Activated CD8-positive, alpha-beta memory T cell treated with anti-CD3 and anti-CD28 coated beads for 1 hour (primary cell): ENCODE measurements at places on chromosomes 12 and 14.

DNA sequence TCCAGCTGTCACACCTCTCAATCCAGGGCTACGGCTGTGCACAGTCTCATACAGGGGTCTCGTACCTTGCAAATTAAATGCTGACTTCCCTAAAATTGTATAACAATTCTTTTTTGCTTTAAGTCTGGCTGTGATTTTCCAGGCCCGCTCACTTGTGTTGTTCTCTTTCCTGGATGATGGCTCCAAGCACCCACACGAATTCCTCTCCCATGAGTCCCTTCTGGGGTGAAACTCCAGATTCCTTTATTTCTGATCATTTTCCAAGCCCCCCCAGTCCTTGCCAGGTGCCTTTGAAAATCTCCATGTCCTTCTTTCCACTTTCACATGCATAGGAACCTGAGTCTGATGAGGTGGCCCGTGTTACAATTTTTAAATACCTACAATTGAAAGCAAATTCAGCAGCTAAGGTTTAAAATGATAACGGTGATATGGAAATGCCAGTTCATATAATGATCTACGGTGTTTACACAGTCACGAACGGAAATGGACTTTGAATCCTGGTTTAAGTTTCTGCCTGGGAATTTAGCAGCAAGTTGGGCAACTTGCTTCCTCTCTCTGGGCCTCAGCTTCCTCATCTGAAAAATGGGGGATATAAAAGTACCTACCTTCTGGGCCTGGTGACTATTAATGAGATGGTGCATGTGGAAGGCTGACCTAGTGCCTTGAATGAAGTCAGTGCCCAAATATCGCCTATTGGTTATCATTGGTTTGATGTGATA is 85.5 kb downstream of the STAB2 start:
- no peak for DNase-seq

GRCh38 chr12:63103494-63104131 is 47.4 kb downstream of the AVPR1A start:
- no peak for DNase-seq

GRCh38 chr14:36521598-36522345 is 1.7 kb upstream of the NKX2-1 start:
- no peak for DNase-seq

- DNase-seq = no peak
Observed at GRCh38 chr12:65996146-65996545, 134.4 kb downstream of the LLPH start.

DNA sequence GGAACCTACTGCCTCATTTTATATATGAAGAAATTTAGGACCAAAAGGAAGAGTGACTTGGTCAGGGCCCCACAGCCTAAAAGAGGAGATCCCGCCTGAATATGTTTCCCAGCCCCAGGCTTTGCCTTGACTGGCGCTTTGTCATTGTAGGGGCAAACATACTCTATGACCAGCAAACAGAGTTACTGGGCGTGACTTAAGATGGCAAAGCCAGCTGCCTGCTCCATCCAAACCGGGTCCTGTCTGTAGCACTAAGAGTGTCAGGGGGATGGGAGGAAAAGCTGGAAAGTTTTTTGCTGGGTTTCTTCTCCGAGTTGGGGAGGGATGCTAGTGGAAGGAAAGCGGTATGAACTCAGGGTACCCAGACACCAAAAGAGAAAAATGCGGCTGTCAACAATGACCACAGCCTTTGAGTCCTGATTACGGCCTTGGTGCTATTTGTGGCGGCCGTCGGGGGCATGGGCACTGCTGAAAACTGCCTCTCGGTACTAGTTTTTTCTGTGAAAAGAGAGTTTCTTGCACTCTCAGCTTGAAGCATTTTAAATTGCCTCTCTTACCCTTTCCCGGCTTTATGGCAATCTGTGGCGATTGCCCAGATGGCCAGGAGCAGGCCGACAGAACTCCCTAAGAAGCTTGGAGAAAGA is 82.7 kb downstream of the PRIMA1 start:
- DNase-seq = no peak

DNA sequence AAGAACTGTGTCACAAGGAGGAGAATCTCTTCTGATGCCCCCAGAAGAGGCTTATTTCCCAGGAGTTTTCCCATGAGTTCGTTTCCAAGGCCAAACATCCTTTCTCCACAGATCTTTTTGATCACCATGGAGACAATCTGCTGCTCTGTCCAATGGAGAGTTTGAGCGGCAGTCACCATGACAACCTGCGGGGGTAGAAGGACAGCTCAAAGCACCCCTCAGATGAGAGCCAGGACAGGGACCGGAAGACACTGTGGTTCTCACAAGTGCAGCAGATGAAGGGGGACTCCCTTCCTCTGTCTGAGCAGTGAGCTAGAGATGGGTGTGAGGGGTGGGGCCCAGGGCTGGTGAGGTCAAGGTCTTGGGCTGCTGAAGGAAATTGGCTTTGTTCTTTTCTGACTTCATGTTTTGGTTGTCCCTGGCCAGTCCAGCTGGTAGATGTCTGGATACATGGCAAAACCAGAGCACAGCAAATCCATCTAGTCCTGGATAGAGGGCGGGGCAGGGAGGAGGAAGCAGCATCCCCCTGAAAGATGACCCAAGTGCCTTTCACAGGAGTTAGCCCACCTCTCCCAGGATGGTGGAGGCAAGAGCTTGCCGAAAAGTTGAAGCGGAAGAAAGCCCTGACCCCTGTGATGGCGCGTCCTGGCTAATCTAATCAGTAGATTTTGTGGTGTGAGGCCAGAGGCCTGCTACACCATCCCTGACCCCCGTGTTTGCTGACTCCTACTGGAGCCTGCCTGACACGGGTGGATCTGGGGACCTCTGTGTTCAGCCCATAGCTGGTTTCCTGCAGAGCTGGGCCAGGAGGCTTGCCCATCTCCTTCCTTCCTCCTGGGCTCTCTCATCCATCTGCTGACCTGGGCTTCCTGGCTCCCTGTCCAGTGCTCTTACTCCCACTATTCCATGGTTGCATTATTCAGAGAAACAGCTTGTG is 24.4 kb downstream of the DHRS2 start:
- no peak for DNase-seq

DNA sequence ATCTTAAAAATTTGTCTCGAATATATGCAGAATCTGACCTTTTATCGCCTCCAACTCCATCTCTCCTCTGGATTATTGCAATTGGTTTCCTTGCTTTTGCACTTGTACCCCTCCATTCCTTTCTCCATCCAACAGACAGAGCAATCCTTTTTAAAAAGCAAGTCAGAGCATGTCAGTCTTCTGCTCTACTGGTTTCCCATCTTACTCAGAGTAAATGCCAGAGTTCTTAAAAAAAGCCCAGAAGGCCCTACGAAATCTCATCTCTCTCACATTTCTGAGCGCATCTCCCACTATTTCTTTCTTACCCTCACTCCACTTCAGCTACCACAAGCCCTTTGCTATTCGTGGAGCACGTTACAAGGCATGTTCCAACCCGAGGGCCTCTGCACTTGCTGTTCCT is 236.9 kb upstream of the DDHD1 start:
- no peak for DNase-seq

- DNase-seq = no peak
Observed at GRCh38 chr12:110677206-110677911, 11.6 kb downstream of the HVCN1 start.

DNA sequence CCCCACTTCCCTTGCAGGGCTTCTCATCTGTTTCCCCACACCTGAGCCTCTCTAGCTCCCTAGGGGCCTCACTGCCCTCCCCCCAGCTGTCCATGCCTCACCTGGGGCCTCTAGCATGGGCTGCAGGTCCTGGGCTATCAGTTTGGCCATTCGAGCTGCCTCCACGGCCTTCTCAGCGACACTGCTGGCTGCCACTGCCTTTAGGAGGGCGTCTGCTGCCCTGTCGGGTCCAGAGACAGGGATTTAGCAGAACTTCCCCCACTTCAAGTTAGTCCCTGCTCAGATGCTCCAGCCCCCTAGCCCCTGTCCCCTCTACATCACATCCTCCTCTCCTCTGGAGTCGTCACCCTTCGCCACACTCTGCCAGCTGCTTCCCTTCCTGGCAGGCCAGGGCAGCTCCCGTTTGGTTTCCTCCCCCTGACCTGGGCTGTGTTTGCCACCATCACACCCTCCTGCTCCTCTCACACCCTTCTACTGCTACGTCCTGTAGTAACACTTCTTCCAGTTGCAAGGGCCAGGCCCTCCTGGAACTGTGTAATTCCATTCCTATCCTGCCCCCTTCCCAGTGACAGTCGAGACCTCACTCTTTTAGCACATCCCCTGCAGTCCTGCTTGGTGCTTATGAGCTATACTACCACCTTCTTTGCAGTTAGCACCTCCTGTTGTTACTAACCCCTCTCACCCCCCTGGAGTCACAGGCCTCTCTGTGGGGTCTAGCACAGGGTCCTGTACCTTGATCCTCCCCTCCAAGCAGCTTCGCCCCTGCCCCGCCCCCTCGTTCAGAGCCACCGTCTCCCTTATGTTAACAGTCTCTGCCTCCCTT is 4.3 kb upstream of the AP1G2 start:
- DNase-seq = no peak

DNA sequence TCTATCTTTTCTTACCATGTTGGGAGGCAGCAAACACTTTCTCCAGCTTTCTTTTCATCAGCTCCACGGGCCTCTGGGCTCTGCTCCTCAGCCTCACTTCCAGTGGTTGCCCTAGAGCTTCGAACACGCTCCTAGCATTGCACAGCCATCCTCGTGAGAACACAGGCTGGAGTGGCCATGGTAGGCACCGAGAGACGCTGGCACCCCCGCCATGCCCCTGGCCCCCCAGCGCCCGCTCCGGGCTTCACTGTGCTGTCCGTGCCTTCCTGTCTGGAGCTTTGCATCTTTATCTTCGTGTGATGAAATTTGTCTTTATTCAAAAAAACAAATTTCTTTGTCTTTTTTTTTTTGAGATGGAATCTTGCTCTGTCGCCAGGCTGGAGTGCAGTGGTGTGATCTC is 352.2 kb downstream of the TMEM121 start:
- DNase-seq = no peak

DNA sequence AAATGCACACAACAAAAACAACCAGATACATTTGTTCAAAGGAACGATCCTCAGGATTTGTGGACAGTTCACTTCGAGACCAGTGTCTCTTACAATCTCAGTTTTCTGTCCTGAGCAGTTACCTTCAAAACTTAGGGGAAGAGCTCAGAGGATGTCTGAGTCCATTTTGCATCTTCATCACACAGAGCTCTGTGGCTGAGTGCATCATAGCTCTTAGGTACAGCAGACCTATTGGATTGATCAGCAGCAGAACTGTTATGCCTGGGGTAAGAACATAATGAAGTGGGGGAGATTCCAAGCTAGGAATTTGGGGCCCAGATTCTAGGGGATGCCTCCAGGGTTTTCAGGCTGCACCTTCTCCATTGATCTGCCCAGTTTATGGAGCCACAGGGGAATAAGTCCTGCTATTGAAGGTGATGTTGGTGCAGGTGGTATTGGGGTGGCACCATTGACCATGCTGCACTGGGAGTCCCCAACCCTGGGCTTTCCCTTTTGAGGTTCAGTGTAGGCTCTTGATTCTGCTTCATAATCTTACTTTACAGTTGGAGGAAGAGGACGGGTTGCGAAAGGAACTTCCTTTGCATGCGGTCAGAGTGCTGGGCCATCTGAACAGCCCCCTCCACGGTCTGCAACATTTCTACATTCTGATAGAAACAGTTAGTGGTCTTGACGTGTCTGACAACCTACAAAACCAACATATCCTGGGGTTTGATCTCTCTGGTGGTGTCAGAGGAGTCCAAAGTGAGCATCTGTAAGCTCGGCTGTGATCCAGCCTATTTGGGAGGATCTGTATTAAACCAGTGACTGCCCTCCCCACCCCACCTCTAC is 112.8 kb downstream of the CHST11 start:
- DNase-seq = peak; percentile 11

DNA sequence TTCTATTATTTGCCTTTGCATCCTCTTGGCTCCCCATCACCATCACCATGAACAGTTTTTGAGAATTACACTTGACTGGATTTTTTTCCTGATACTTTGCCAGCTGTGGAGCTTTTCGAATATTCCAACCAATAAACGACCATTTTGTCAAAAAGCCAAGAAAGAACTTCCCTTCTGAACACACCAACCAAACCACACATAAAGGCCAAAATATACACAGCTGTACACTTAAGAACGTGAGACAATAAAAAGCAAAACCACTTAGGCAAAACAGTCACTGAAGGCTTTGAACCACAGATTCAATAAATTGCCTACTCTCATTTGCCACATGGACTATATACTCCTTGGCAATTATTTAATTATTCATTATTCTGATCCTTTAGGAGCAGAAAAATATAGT is 1.1 kb downstream of the C14orf93 start:
- DNase-seq = no peak

DNA sequence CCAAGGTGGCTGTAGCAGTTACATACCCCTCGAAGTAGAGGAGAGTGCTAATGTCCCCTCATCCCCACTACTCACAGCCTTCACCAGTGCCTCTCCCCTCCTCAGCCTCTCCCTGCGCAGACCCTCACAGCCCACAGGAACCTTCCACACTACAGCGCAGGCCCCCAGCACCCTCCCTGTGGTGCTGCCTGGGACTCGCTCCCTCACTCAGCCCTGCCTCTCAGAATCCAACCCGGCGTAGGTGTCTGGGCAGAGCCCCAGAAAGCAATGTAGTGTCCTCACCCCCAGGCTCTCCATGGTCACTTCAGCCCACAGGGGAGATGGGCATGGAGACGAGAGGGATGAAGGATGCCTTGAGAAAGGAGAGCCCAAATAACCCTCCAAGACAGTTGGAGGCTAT is 10.9 kb upstream of the ZNF740 start:
- DNase-seq = no peak

GRCh38 chr14:38205949-38206665 is 1.6 kb upstream of the SSTR1 start:
- no peak for DNase-seq

DNA sequence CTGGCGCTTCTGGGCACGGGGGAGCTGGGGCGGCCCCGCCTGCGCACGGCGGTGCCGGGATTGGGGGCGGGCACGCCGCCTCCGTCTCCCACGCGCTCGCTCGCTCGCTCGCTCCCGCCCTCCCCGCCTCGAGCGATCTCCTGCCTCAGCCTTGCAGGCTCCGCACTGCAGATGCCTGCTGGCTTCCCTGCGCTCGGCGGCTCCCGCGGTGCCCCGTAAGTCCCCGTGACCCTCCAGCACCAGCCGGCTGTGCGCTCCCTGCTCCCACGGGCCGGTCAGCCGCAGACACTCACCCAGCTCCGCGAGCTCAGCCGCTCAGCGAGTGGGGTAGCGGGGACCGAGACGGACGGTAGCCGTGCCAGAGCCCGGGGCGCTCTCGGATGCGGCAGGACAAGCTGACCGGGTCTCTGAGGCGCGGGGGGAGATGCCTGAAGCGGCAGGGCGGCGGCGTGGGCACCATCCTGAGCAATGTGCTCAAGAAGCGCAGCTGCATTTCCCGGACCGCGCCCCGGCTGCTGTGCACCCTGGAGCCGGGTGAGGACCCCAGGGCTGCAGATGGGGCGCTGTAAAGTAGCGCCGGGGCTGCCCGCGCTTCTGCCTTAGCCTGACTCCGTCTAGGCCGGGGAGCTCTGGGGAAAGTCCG is at the start of gene TBC1D30:
TSS of gene TBC1D30 (plus strand) at position 148 of the 643 bp plus-strand sequence. CDS start at position 381, 233 bp downstream.
- no peak for DNase-seq
